ENCODE measurements at places on chromosomes 5 and 9.

GRCh38 chr9:36486933-36487481 lies 85.7 kb upstream of the MELK start:
- DNase-seq: peak; percentile 67

- no peak for DNase-seq
These were observed 424.0 kb downstream of the CDH18 start for GRCh38 chr5:19564036-19564435.

DNA sequence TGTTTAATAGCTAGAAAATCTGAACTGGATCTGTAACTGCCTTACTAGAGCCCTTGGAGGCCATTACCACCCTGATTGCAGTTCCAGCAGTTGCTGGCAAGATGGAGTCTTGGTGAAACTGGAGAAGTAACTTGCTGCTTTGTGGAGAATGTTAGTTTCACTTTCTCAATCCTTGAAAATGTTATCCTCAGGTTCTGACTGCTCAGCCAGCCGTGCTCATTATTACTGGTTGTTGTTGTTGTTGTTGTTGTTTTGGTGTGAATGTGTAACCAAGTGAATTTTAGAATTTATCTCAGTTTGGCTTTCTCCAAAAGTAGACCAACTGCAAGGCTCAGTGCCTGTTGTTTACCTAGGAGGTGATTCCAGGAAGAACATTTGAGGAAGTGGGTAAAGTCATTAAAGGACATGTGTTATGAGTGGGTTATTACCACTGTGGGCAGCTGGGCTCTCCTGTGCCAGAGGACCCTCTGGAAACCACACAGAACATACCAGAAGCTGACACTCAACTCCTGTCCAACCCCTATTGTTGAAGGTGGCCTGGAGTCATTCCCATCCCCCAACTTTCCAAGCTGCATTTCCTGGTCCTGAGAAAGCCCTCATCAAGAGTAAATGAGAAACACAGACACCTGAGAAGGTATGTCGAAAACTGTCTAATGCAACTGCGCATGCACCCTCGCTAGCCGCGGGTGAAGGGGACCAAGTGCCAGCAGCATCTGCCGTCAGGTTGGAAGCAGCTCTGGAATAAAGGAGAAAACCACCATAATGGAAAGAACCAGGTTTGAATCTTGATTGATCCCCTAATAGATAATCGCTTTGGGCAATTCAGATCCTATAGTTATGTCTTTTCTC lies 111.6 kb downstream of the CMYA5 start:
- peak; percentile 24 for DNase-seq

- peak; percentile 33 for DNase-seq
These were observed 47.4 kb downstream of the NDUFS4 start for GRCh38 chr5:53607886-53608285.

All from adipocyte (in vitro differentiated cells).